Purkinje cell (primary cell): ENCODE measurements at places on chromosomes 3 and 15. TPM values are rescaled to one million over a fixed set of nuclear protein-coding genes. Genes with fewer than 3 reads are reported as not detected.

SPATA12 gene
- polyA plus RNA-seq, result not detected in 2 replicates

EPB42 gene
- polyA plus RNA-seq, result not detected in 2 replicates

TAGLN3 gene
- polyA plus RNA-seq, result 15.0 and 181 TPM in 2 replicates

GOLGA6A gene
- polyA plus RNA-seq, result not detected in 2 replicates

CCDC14 gene
- 24.3 and 27.8 TPM in 2 replicates for polyA plus RNA-seq

PRICKLE2 gene
- polyA plus RNA-seq, result 29.2 and 37.6 TPM in 2 replicates

CCDC54 gene
- polyA plus RNA-seq, result not detected in 2 replicates

ACP3 gene
- not detected in 2 replicates for polyA plus RNA-seq

MED12L gene
- polyA plus RNA-seq, result 3.2 and 8.0 TPM in 2 replicates

GP5 gene
- not detected in 2 replicates for polyA plus RNA-seq

SLC12A1 gene
- polyA plus RNA-seq, result 3.5 and 6.7 TPM in 2 replicates

CADPS gene
- 72.5 and 134 TPM in 2 replicates for polyA plus RNA-seq

SLC25A20 gene
- 3.5 and 6.6 TPM in 2 replicates for polyA plus RNA-seq

GOLGA6D gene
- not detected in 2 replicates for polyA plus RNA-seq

GRK7 gene
- not detected in 2 replicates for polyA plus RNA-seq

LCMT2 gene
- polyA plus RNA-seq, result 1.9 and 3.5 TPM in 2 replicates

SLC28A2 gene
- polyA plus RNA-seq, result 0.70 TPM in 1 of 2 replicates, not detected in the other

SIN3A gene
- polyA plus RNA-seq, result 7.3 and 10.9 TPM in 2 replicates

CSPG5 gene
- polyA plus RNA-seq, result 1.7 TPM in 1 of 2 replicates, not detected in the other

ACTRT3 gene
- polyA plus RNA-seq, result 1.5 TPM in 2 replicates

TIMP4 gene
- polyA plus RNA-seq, result 21.4 and 31.7 TPM in 2 replicates

SEC22C gene
- 38.6 and 54.1 TPM in 2 replicates for polyA plus RNA-seq

DPPA2 gene
- polyA plus RNA-seq, result not detected in 2 replicates

KCNAB1 gene
- 455 and 479 TPM in 2 replicates for polyA plus RNA-seq

MCTP2 gene
- polyA plus RNA-seq, result 0.07 and 0.51 TPM in 2 replicates

PFN2 gene
- polyA plus RNA-seq, result 155 and 177 TPM in 2 replicates

BDH1 gene
- polyA plus RNA-seq, result 5.0 and 9.7 TPM in 2 replicates

KPNA1 gene
- 21.5 and 26.1 TPM in 2 replicates for polyA plus RNA-seq

C15orf62 gene
- 0.21 TPM in 1 of 2 replicates, not detected in the other for polyA plus RNA-seq

RARB gene
- polyA plus RNA-seq, result 0.74 and 3.0 TPM in 2 replicates

CSTA gene
- not detected in 2 replicates for polyA plus RNA-seq

GOLGA8M gene
- not detected in 2 replicates for polyA plus RNA-seq

ROPN1 gene
- polyA plus RNA-seq, result 2.9 TPM in 1 of 2 replicates, not detected in the other

EID1 gene
- polyA plus RNA-seq, result 141 and 167 TPM in 2 replicates

PAQR9 gene
- 5.6 and 6.5 TPM in 2 replicates for polyA plus RNA-seq

TGFBR2 gene
- 1.2 and 1.9 TPM in 2 replicates for polyA plus RNA-seq

WDR93 gene
- 0.39 and 0.56 TPM in 2 replicates for polyA plus RNA-seq

CLRN1 gene
- polyA plus RNA-seq, result not detected in 2 replicates

IMPG2 gene
- 0.05 and 0.27 TPM in 2 replicates for polyA plus RNA-seq

GPR171 gene
- polyA plus RNA-seq, result 8.1 TPM in 1 of 2 replicates, not detected in the other

ECE2 gene
- polyA plus RNA-seq, result 1.2 and 3.1 TPM in 2 replicates

BCL2A1 gene
- not detected in 2 replicates for polyA plus RNA-seq

PTPN9 gene
- 3.5 and 4.9 TPM in 2 replicates for polyA plus RNA-seq

SPINK8 gene
- polyA plus RNA-seq, result not detected in 2 replicates

BOC gene
- 0.88 and 3.7 TPM in 2 replicates for polyA plus RNA-seq

TGM5 gene
- 0.24 TPM in 1 of 2 replicates, not detected in the other for polyA plus RNA-seq

NMNAT3 gene
- polyA plus RNA-seq, result 2.0 and 6.2 TPM in 2 replicates

RPL32 gene
- polyA plus RNA-seq, result 890 and 973 TPM in 2 replicates

IP6K1 gene
- polyA plus RNA-seq, result 2.9 and 3.6 TPM in 2 replicates
